ENCODE measurements at places on chromosomes 16 and 17.

DNA sequence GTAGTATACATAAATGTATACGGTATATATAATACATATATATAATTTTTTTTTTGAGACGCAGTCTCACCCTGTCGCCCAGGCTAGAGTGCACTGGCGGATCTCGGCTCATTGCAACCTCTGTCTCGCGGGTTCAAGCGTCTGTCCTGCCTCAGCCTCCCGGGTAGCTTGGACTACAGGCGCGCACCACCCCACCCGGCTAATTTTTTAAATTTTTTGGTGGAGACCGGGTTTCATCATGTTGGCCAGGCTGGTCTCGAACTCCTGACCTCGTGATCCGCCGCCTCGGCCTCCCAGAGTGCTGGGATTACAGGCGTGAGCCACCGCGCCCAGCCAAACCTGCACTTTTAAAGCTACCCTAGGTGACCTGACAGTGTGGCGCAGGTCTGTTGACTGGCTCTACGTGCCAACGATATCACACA is 745 bp downstream of the PAM16 start:
- DNase-seq: no peak

- DNase-seq: no peak
Observed at GRCh38 chr16:2155977-2156848, 631 bp downstream of the TRAF7 start.

DNA sequence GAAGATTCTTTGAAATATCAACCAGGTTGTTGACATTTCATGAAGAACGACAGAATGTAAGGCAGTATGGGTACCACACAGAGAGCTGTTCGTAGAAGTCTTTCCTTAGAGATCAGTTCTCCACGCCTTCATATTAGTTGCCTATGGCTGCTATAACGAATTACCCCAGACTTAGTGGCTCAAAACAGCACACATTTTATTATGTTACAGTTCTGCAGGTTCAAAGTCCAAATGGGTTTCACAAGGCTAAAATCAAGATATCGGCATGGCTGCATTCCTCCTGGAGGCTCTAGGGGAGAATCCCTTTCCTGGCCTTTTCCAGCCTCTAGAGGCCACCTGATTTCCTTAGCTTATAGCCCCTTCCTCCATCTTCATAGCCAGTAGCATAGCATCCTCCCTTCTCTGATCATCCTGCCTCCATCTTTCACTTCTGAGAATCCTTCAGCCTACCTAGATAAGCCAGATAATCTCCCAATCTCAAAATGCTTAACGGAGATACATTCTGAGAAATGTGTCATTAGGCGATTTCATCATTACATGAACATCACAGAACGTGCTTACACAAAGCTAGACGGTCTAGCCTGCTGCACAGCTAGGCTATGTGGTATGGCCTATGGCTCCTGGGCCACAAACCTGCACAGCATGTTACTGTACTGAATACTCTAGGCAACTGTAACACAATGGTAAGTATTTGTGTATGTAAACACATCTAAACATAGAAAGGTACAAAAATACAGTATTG is 26.0 kb downstream of the ERCC4 start:
- DNase-seq: no peak

- DNase-seq: peak; percentile 71
Observed at GRCh38 chr16:3175157-3176093, 12.6 kb upstream of the OR1F1 start.

GRCh38 chr17:80264205-80265075 is 3.8 kb downstream of the RNF213 start:
- no peak for DNase-seq

DNA sequence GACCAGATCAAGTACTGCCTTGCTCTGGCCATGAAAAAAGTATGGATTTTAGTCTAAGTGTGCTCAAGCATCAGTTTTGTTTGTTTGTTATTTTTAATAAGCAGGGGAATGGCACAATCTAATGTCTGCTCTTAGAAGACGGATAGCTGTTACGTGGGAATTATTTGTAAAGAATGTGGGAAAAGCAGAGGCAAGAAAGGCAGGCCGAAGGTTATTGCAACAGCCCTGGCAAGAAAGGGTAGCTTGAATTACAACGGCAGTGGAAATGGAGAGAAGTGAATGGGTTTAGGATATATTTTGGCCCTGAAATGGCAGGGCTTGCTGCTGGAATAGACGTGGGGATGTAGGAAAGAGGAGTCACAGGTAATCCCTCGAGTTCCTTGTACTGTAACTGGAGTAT is 987 bp upstream of the HASPIN start:
- no peak for DNase-seq

GRCh38 chr16:22672830-22673210 is 141.1 kb upstream of the HS3ST2 start:
- no peak for DNase-seq

- DNase-seq: no peak
Observed at GRCh38 chr17:40021451-40021971, 6.3 kb downstream of the CSF3 start.

GRCh38 chr17:61326330-61326729 is 73.3 kb upstream of the TBX2 start:
- no peak for DNase-seq

GRCh38 chr16:49353680-49354079 is 19.9 kb upstream of the C16orf78 start:
- no peak for DNase-seq

All from stimulated activated CD4-positive, alpha-beta T cell treated with anti-CD3 and anti-CD28 coated beads, TNF-alpha, amount 100 ng/mL, for 24 hours (primary cell).